Right lung (tissue), 10 donors: ENCODE measurements at places on chromosomes 12 and 14. TPM values are rescaled to one million over a fixed set of nuclear protein-coding genes. Genes with fewer than 3 reads are reported as not detected.

Gene MMP19
- polyA plus RNA-seq: 11.9 TPM

DNA sequence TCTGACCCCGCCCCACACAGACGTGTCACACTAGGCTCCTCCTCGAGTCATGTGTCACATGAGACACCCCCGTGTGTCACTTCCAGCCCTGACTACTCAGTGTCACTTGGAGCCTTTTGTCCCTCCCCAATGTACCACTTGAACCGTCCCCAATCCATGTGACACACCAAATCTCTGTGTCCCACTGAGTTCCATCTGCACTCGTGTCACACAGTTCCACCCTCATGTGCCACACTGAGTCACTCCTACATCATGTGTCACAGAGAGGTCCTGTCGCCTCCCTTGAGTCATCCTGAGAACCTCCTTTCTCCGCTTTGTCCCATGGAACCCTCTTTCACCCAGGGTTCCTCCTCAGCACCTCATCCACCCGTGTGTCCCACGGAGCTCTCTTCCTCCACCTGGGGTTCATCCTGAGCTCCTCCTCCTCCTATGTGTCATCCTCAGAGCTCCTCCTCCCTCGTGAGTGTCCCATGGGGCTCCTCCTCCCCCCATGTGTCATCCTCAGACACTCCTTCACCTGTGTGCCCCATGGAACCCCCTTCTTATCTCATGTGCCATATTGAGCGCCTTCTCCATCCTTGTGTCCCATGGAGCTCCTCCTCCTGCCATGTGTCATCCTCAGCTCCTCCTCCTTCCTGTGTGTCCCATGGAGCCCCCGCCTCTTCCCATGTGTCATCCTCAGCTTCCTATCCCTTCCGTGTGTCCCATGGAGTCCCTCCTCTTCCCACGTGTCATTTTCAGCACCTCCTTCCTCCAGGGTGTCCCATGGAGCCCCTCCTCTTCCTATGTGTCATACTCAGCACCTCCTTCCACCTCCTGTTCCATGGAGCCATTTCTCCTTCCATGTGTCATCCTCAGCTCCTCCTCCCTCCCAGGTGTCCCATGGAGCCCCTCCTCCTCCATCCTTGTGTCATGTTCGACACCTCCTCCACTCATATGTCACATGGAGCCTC lies 32.0 kb downstream of the RTL1 start:
- DNase-seq: no peak

Gene DDN
- polyA plus RNA-seq: 0.54 TPM

- DNase-seq: no peak
Observed at GRCh38 chr12:79871621-79872020, 63.3 kb downstream of the PPP1R12A start.

GRCh38 chr12:19198272-19198671 lies 68.7 kb downstream of the PLEKHA5 start:
- DNase-seq: no peak

Gene SLC25A47
- 0.06 TPM for polyA plus RNA-seq

GRCh38 chr12:129440278-129440677 lies 463.5 kb downstream of the TMEM132D start:
- DNase-seq: no peak
